Stimulated activated CD8-positive, alpha-beta memory T cell treated with anti-CD3 and anti-CD28 coated beads, Interleukin-4, amount 100 ng/mL, for 4 hours (primary cell): ENCODE measurements at places on chromosomes 1 and 21.
A peak's percentile ranks its signal among the peaks of the same experiment; 100 is the strongest.

- no peak for DNase-seq
Observed at GRCh38 chr1:75412616-75413015, 198.3 kb downstream of the SLC44A5 start.

GRCh38 chr1:244106176-244106575 lies 55.1 kb downstream of the ZBTB18 start:
- DNase-seq, result no peak

DNA sequence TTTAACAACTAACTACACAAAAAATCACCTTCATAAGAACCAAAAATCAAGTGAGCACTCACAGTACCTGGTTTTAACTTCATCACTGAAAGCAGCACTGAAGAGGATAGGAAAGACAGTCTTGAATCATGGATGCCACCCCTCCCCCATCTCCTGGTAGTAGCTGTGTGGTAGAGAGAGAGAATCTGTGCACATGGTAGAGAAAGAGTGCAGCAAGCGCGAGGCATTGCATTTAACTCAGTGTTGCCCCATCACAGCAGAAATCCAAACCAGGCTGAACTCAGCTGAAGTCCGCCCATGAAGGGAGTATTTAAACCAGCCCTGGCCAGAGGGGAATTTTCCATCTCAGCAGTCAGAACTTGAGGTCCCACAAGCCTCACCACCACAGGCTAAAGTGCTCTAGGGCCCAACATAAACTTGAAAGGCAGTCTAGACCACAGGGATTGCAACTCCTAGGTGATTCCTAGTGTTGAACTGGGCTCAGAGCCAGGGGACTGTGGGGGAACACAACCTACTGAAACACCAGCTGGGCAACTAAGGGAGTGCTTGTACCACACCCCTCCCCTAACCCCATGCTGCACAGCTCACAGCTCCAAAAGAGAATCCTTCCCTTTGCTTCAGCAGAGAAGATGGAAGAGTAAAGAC lies 38.4 kb downstream of the VAV3 start:
- DNase-seq, result no peak

DNA sequence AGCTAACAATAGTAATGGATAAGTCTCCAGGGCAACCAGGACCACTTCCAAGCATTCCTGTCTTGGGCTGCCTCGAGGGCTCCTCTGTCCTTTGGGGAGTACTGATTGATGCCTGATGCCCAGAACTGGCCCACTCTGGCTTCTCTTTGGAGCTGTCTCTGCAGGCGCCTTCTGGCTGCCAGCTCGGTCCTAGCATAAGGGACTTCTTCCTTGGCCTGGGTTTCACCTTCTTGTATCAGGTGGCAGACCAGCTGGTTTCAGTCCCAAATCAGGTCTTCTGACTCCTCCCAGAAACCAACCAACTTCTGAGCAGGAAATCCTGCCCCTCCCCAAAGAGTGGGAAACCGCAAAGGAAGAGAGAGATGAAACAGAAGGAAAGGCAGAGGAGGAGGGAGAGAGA lies 10.6 kb downstream of the G0S2 start:
- DNase-seq, result no peak

DNA sequence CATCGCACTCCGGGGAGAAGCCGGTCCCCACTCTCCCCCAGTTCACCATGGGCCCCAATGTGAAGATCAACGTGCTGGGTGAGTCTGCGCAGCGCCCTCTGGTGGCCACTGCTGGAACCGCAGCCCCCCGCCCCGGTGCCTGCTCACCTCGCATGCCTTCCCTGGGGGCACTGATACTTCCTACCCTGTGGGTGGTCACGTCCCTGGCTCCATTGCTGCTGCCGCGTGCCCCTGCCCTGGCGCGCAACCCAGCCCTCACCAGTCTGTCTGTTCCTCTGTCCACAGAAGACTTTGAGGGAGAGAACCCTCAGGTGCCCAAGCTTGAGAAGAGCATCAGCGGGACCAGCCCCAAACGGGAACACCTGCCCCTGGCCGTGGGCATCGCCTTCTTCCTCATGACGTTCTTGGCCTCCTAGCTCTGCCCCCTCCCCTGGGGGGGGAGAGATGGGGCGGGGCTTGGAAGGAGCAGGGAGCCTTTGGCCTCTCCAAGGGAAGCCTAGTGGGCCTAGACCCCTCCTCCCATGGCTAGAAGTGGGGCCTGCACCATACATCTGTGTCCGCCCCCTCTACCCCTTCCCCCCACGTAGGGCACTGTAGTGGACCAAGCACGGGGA lies 7.6 kb downstream of the EFNA3 start:
- peak; percentile 51 for DNase-seq
